H4 (cell line): ENCODE measurements at places on chromosomes 16 and 17. TPM values are rescaled to one million over a fixed set of nuclear protein-coding genes. Genes with fewer than 3 reads are reported as not detected.

- DNase-seq: no peak
Measured at GRCh38 chr17:68861602-68862001, 93.6 kb downstream of the ABCA8 start.

DNA sequence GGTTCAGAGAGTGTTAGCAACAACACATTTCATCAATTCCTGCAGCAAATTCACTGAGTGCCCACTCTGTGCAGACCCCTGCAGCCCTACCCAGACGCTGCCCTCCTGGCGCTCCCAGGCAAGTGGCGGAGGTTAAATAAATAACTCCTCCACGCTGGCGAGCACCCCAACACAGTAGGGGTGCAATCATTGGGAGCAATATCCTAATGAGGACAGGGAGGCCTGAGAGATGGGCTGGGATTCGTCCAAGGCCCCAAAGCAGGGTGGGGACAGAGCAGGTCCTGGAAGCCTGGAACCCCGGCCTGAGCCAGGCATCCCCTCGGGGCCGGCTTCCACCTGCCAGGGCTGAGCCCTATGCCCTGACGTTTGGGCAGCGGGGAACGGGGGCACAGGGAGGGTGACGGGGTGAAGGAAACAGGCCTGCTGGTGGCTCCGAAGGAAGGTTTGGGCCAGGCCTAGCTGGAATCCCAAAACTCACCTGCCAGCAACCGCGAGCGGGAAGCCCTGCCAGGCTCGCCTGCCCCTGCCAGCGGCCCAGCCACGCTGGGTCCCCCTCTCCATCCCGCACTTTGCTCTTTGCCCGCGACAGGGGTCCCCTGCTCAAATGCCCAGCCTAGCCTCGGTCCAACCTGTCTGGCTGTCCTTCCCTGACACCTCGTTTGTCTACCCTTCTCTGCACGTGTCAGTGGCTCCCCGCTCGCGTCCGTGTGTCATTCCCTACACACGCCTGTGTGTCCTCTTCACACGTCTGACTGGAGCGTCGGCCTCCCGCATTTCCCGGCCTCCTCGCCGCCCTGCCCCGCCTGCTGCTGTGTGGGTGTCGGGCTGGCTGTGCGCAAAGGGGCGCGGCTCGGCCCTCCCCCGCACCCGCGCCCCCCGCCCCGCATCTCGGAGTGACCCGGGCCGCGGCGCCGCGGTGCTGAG is 721 bp upstream of the BEAN1 start:
- no peak for DNase-seq

DNA sequence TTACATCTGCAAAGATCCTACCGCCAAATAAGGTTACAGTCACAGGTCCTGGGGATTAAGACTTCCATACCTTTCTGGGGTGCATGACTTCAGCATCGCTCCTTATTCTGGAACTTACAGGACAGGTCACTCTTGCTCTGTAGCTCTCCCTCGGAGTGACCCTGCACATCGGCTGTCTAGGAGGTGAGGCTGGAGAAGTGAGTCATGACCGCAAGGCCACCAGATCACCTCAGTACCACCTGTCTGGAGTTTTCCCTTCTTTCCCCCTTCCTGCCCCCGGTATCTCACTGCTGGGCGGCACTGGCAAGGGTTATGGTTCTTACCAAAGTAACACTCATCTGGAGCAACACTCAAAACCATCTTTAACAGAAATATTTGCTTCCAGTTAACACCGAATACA is 374.8 kb downstream of the SLC39A11 start:
- DNase-seq: peak; percentile 30

DRC3 gene
- total RNA-seq: 1.4 TPM in 1 of 2 replicates, not detected in the other

- DNase-seq: no peak
Measured at GRCh38 chr16:46924402-46924801, 40.2 kb downstream of the GPT2 start.

- DNase-seq: no peak
Measured at GRCh38 chr17:41723801-41724475, 10.5 kb downstream of the HAP1 start.

NKD1 gene
- 0.16 and 0.21 TPM in 2 replicates for total RNA-seq

- DNase-seq: no peak
Measured at GRCh38 chr16:27951489-27952120, 111.9 kb downstream of the GSG1L start.

MT1G gene
- not detected in 2 replicates for total RNA-seq

- no peak for DNase-seq
Measured at GRCh38 chr16:16147316-16147999, 75.8 kb downstream of the ABCC6 start.

DNA sequence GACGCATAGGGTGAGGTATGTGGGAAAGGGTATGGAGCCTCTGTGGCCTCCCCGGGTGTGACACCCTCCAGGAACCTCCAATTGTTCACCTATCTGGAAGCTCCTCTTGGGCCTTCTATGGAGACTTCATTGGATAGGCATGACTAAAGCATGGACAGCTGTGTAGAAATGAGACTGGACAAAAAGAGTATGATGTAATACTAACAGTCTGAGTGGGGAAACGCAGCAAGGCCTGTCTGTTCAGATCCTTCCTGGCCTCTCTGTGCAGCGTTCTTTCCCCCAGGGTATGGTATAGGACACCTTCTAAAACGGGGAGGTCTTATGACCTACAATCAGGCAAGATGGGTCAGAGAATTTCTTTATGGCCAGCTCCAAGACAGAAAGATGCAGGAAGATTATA is 30.7 kb upstream of the CCNF start:
- DNase-seq: no peak

DNA sequence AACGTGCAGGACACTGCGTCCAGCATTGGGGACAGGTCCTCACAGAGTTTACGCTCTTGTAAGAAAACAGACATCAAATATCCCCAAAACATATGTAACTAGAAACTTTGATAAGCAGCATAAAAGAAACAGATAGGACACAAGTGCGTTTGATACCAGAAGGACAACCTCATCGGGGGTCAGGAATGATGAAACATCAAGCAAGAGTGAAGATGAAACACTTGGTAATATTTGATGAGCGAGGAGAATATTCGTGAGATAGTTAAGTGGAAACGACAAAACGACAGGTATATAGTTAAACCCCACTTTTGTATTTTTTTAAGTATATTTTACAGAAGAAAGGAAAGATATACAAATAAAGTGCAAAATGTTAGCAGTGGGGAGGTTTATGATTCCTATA is 55.9 kb downstream of the NXN start:
- no peak for DNase-seq

CLEC3A gene
- 10.9 TPM in 2 replicates for total RNA-seq

FOXC2 gene
- total RNA-seq: 0.12 and 0.60 TPM in 2 replicates

DNA sequence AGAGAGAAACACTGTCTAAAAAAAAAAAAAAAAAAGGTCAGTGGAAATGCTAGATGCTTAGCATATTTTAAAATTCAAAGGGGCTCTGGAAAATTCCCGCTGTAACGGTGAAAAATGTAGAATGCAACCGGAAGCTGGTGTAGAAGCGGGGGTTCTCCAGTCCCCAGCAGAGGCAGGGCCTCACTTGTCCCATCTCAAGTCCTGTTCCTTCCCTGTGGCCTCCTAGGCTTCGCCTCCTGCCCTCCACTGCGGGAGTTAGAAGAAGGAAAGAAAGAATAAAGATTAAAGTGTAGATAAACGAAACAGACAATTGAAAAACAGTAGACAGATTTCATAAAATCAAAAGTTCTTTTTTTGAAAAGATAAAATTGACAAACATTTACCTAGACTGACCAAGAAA is 14.8 kb upstream of the ZNF287 start:
- DNase-seq: no peak

C16orf89 gene
- 1.0 and 3.6 TPM in 2 replicates for total RNA-seq

DNA sequence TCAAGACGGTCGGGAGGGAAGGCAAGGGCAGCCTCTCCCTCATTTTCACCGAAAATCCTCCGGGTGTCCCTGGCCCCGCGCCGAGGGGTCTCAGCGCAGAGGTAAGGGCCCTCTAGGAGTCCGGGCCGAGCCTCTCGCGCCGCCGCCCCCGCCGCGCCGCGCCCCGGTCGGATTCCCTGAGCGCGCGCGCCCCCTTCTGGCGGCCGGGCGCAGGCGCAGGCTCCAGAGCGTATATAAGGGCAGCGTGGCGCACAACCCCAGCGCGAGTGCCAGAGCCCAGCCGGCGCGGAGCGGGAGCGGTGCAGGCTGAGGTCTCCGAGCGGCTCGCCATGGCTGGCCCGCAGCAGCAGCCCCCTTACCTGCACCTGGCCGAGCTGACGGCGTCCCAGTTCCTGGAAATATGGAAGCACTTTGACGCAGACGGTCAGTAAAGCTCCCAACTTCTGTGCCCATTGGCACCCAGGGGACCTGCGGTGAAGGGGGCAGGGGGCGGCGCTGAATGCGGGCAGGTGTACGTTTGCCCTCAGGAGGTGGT is at the start of gene CALB2:
Gene CALB2, plus strand, starts transcription at position 260 of the 535 bp plus-strand sequence. Its CDS starts 70 bp downstream, at position 330.
- peak; percentile 43 for DNase-seq

SPN gene
- 0.70 and 2.8 TPM in 2 replicates for total RNA-seq

GRCh38 chr16:87958632-87959031 is 7.4 kb downstream of the BANP start:
- DNase-seq: no peak

- DNase-seq: peak; percentile 89
Measured at GRCh38 chr17:49146620-49147306, 14.2 kb downstream of the B4GALNT2 start.
